Sigmoid colon (tissue), 7 donors: ENCODE measurements at places on chromosomes 7 and 10. TPM values are rescaled to one million over a fixed set of nuclear protein-coding genes. Genes with fewer than 3 reads are reported as not detected.

The IQCE gene
- 19.6 TPM for polyA plus RNA-seq

The PWWP2B gene
- 28.2 TPM for polyA plus RNA-seq

The NAT16 gene
- polyA plus RNA-seq: not detected

The CPED1 gene
- 2.2 TPM for polyA plus RNA-seq

The NUTM2A gene
- 0.60 TPM for polyA plus RNA-seq

The PUS7 gene
- polyA plus RNA-seq: 6.2 TPM

The SRGN gene
- 28.2 TPM for polyA plus RNA-seq

The GTPBP4 gene
- 12.0 TPM for polyA plus RNA-seq
